NCI-H460 (cell line): ENCODE measurements at places on chromosomes 16 and 17. TPM values are rescaled to one million over a fixed set of nuclear protein-coding genes. Genes with fewer than 3 reads are reported as not detected.

DNA sequence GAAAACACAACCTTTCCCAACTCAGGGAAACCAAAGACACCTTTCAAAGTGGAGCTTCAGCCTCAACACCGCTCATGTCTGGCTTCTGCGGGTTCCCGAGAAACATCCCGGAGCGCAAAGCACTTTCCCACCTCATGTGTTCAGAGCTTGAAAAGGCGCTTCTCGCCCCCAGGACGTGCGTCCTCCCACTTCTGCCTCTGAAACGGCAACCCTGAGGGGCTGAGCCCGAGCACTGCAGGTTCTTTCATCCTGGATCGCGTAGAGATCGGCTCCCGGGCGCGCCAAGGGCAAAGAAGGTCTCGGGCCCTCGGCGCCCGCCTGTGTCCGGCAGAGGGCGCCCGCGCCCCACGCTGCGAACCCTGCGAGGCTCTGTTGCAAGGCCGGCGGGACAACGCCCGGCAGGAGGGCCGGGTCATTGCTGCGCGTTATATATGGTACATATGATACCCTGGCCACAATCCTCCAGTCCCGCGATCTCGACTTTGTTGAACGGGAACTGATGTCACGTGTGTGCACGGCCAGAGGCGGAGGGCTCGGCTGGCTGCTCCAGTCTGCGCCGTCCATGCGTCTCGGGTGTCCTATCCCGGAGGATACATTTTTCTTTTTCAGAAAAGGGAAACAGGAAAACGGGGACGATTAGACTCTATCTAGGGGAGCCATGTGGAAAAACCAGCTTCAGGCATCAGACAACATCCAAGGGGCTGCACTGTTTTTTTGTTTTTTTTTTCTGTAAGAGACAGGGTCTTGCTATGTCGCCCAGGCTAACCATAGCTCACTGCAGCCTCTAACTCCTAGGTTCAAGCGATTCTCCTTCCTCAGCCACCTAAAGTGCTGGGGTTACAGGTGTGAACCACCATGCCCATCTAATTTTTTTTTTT lies 19.1 kb downstream of the COQ7 start:
- peak; percentile 90 for DNase-seq

KDM6B gene
- total RNA-seq, result 7.7 and 8.8 TPM in 2 replicates

NLRC5 gene
- total RNA-seq, result 9.8 and 11.1 TPM in 2 replicates

DNA sequence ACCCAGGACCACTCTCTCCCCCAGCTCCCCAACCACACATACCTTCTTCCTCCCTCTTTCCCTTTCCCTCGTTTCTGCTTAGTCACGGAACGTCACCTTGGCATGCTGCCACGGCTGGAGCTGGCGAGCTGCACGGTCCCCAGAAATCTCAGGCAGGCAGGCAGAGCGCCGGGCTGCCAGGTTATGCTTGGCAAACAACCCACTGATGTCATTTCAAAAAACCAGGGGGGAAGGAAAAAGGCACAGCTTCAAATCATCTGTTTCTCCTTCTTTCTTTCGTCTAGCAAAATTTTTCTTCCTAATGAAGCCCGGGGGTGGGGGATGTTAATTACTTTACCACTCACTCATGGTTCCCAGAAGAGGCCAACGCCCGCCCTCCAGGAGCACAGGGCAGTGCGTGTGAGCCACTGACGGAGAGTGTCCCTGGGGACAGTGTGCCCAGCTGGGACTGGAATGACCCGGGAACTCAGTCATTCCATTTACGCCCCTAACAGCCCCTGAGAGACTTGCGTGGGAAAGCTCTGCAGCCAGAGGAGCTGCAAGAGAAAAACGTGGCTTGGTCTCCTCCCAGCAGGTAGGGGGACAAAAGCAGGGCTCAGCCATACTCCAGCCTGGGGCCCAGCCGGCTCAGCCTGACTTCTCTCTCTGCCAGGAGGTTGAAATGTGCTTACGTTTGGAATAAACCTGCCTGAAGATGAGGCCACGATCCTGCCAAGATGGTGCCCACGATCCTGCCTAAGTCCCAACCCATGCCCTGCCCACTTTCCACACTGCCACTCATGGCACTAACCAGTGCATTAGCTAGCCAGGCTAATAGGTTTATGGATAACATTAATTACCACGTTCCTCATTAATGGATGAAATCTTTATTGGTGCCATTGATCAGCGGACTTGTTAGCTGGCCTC lies 198.9 kb downstream of the ZFHX3 start:
- peak; percentile 87 for DNase-seq

DNA sequence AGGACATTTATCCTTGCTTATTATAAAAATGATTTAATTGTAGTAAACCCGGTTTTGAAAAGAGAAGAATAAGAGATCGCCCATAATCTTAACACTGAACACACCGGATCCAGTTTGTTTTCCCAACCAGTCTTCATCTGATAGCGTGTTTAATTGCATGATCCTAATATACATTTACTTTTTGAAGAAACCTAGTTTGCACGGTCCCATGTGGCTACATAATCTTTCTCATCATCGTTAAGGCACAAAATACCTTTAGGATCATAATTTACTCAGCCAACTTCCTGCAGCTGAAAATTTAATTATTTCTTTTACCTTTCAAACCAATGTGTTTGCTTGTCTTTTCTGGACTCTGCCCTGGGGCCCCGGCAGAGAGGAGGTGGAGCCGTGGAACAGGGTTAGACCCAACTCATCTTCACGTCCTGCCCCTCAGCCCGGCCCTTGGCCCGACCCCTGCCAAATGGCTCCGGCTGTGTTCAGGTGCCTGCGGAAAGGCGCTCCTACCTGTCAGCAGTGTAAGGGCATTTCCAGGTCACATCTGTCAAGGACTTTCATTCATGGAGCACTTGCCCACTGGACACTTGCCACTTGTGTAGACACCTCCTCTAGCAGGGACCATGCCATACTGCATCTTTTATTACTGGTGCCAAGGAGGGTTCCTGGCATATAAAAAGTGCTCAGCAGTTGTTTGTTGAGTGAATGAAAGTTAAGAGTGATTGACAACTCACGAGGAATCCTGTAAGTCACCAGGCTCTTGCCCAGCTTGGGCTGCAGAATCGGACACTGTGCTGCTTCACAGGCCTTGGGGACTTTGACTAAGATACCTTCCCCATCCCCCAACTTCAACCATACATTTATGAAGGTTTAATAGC lies 28.6 kb downstream of the SMARCE1 start:
- DNase-seq, result no peak

DNA sequence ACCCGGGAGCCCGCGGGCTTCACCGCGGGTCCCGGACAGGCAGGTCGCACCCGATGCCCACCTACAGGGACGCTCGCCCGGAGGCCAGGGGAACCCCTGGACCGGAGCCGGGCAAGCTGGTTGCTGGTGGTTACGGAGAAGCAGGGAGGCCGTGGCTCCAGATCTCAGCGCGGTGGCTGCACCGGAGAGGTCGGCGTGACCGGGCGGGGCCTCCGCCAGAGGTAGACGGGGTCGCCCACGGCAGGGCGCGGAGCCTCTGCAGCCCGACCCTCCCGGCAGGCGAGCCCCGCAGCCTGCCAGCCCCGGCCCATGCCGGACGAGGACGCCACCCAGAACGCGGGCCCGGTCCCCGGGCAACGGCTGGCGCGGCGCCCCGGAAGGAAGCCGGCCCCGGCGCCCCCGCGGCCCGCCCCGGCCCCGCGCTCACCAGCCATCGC lies 341 bp downstream of the PCYT2 start:
- DNase-seq, result no peak
